ENCODE measurements at places on chromosomes 3 and 15.
A peak's percentile ranks its signal among the peaks of the same experiment; 100 is the strongest.

GRCh38 chr15:77838061-77838460 lies 205.3 kb upstream of the LINGO1 start:
- DNase-seq: no peak

GRCh38 chr15:34793901-34794300 lies 1.4 kb downstream of the ACTC1 start:
- DNase-seq: no peak

DNA sequence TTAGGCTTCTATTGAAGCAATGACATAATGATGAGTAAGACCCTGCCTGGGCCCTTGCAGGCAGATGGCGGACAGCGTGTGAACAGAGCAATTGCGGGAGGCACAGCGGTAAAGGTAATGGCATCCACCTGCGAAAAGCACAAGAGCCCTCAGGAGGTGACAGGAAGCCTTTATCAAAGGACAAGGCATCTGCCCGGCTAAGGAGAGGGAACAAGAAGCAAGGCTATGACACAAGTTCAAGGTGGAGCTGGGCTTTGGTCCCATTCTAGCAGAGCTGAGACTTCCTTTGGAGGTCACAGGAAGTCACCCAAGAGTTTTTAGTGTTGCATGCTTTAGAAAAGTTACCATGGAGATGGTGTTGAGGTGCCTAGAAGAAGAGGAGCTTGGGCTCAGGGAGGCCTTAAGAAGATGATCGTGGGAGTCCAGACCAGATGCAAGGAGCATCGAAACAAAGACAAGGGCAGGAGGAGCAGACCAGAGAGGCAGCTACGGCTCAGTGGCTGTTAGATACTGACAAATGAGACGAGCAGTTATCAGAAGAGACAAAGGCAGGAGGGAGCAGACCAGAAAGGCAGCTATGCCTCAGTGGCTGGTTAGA lies 34.5 kb downstream of the OSBPL10 start:
- no peak for DNase-seq

DNA sequence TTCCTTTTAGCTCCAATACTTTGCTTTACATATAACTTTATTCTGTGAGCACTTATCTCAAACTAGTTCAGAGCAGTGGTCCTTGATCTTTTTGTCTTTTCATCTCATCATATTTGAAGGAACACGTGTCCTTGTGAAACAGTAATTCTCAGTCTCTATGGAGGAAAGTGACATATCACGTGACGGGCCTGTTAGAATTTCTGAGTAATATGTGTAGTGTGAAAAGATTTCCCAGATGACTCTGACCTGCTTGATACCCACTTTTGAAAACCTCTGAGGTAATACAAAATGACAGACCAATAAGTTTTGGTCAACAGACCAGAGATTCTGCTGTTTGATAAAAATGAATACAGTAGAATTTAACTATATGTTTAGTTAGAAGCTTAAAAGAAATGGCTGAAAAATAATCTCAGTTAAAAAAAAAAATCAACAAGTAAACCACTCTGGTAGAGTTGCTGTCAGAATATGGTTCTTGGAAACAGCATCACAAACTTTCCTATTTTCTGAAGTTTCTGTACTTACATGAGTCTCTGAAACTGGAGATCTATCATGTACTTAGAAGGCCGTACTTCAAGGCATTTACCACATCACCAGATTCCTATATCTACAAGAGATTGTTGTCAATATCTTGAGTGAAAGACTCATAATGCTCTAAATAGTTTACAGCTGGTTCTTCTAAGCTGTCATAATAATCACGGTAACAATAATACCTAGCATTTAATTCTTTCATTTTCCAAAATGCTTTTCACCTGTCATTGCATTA lies 590.2 kb upstream of the TBL1XR1 start:
- no peak for DNase-seq

DNA sequence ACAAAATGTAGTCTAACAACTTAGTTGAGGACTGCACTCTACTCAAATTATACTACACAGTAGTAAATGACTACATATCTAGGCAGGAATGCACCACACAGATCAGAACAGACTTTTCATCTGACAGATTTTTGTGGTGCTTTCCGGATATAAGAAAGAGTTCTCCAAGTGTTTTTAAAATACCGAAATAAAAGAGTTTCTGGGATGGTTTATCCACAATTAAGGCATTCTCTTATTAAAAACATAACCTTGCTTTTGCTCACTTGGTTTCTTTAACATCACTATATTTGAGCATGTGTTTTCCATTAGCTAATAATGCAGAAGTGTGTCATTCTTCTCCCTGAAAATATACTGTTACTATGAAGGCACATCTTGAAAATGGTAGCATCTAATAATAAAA lies 132.9 kb downstream of the MAGI1 start:
- no peak for DNase-seq

DNA sequence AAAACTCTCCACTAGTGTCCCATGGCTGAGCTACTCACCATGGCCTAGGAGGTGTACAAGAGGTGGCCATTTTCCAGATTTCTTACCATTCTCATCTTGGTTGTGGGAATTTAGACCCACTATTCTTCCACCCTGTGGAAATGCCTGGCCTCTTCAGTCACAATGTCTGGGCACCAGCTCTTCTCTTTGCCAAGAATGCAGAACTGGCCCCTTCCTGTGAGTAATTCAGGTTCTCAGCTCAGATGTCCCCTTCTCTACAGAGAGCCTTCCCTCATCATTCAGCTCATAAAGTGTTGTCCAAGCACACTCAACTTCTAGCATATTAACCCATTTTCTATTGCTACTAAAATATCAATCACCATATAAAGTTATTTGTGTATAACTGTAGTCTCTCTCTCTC lies 575.5 kb upstream of the KCNMB2 start:
- no peak for DNase-seq

- DNase-seq: peak; percentile 15
These were observed 15.8 kb downstream of the TP63 start for GRCh38 chr3:189646853-189647542.

GRCh38 chr3:105868431-105868741 lies 426 bp downstream of the CBLB start:
- DNase-seq: peak; percentile 10

DNA sequence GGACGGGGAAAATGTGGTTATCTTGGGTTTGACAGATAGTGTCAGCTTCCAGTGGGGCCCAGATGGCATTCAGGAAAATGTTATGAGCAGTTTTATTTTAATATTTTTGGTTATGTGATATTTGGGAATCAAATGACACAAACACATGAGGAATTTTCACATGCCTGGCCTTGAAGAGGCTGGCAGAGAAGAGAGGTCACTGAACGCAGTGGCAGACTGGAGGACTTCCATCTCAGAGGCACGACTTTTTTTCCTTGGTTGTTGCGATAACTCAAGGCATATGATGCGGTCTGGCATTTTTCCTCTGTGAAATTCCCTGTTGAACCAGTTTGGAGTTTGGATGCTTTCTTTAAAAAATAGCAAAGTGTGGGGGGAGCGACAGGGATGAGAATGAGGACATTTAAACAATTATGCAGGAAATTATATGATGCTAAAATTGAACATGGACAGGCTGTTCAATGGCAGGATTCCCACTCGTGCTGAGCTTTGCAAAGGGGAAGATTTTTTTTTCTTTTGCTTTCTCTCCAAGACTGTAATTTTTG lies 36.9 kb upstream of the ARPP21 start:
- DNase-seq: no peak

DNA sequence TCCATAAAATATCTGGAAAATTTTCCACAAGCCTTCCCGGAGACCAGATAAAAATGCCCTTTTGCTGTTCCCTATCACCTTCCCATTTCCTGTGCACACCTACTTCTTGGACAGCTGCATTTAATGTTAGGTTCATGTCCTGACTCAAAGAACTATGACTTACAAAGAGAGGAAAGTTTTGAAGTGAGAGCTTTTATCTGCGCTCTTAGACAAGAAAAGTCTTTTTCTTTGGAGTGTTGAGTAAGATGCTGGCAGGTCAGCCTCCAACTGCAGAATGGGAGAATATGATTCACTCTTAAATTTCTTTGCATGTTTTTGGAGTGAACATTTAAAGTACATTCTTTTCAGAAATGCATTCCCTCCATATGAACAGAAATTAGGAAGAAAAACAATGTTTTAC lies 147.3 kb upstream of the DPH6 start:
- no peak for DNase-seq

DNA sequence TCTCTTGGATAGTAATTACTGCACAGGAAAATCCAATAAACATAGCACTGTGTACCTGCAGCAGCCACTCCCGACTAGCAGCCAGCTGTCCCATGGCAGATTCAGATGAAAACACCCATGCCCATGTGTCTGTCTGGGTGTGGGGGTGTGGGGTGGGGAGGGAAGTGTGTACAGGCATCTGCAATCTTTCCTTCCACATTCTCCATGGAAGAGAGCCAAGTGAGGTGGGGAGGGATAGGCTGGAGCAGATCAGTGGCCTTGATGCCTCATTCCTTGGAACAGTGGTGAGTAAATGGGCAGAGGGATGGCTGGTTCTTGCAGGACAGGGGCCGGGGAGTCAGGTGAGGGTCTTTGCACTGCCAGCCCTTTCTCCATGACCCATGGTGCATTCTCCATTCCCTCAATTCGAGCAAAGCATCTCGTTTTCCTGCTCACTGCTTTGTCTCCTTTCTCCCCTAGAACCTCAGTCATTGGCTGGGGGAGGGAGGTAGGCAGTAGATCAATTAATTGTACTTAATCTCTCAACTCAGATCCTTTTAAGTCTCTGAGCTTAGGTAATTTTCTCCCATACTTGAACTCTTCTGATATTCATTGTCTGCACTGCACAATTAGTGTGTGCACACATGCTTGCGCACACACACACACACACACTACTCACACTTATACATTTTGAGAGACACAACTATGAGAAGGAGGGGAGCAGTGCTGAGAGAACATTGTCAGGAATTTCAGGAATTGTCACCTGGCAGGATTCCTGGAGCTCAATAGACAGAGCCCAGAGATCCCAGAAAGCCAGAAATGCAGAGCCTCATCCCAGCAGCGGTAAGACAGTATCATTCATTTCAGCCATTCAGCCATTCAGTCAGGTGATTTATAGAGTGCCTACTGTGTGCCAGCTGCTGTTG lies 31.9 kb downstream of the PDIA5 start:
- no peak for DNase-seq

- DNase-seq: no peak
These were observed 239.2 kb upstream of the IL12A start for GRCh38 chr3:159749406-159749805.

- no peak for DNase-seq
These were observed 27.6 kb downstream of the SLC4A7 start for GRCh38 chr3:27456554-27456953.

DNA sequence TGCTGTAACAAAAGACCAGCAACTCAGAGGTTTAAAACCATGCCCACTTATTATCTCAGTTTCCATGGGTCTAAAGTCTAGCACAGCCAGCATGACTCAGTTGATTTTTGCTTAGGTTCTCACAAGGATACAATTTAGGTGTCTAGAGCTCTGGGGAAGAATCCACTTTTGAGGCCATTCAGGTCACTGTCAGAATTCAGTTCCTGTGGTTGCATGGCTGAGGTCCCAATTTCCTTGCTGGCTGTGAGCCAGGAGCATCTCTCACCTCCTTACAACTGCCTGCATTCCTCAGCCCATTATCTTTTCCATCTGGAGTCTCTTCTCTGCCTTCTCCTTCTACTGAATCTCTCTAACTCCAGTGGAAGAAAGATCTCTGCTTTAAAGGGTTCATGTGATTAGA lies 240.5 kb upstream of the CFAP20DC start:
- no peak for DNase-seq

DNA sequence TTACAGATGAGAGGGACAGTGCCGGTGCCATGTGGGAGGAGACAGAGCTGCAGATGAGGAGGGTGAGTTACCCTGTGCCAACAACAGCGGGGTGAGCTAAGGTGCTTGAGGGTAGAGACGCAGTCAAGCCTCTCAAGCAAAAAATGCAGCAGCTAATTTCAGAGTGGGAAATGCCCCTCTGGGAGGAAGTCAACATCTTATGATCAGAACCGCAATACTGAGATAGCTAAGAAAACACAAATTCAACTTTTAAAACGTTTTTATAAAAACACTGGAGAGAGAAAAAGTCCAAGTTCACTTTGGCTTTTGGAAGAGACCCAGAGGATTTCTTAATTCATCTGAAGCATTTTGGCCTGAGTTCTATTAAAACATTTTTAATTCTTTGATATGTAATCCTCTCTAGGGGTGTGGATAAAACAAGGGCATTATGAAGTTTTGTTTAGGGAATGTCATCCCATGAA lies 319.2 kb downstream of the SLC9A9 start:
- DNase-seq: no peak

GRCh38 chr15:85408270-85408746 lies 27.9 kb downstream of the AKAP13 start:
- DNase-seq: no peak

- DNase-seq: peak; percentile 76
These were observed 293.3 kb downstream of the MEX3B start for GRCh38 chr15:81752546-81752942.

DNA sequence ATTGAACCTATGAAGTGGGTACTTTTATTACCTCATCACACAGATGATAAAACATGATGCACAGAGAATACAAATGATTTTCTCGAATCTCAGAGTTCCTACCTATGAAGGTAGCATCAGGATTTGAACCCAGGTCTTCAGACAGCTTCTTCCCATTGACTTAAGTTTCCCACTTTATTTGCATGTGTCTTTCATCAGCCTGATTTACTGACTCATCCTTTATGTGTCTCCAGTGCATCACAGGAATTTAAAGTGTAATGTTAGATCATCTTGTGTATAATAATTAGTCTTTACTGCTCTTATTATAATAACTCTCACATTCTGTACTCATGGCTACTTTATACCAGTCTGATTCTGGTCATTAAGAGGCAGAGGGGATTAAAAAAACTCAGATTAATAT lies 449.4 kb upstream of the SUCLG2 start:
- no peak for DNase-seq

DNA sequence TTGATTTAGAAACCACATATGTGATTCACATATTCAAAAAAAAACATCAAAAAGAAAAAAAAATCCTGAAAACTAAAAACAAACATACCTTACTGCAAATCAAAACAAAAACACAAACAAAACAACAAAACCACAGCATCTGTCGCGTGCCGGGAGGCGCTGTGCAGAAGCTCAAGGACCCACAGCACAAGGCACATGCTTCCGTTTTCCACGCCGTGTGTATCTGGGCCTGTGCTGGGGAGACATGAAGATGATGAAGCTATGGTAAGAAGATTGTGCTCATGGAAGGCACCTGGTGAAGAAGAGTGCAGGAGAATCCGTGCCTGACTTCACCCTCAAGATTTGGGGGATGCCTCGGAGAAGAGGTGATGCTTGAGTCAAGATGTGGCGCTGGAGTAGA lies 788.9 kb upstream of the ARRDC4 start:
- no peak for DNase-seq

- DNase-seq: no peak
These were observed 6.2 kb downstream of the TGFBR2 start for GRCh38 chr3:30612437-30613132.

GRCh38 chr15:76865548-76865991 lies 39.6 kb downstream of the SCAPER start:
- DNase-seq: no peak
